T-helper 1 cell (primary cell): ENCODE measurements at places on chromosomes 1 and 21.

- DNase-seq: no peak
Measured at GRCh38 chr1:64496606-64497005, 26.7 kb downstream of the CACHD1 start.

GRCh38 chr1:8152731-8153702 is 126.9 kb upstream of the ERRFI1 start:
- DNase-seq: peak; percentile 76

- DNase-seq: no peak
Measured at GRCh38 chr1:156508205-156508954, 7.8 kb upstream of the MEF2D start.

GRCh38 chr1:165235155-165235776 is 121.2 kb downstream of the LMX1A start:
- no peak for DNase-seq

DNA sequence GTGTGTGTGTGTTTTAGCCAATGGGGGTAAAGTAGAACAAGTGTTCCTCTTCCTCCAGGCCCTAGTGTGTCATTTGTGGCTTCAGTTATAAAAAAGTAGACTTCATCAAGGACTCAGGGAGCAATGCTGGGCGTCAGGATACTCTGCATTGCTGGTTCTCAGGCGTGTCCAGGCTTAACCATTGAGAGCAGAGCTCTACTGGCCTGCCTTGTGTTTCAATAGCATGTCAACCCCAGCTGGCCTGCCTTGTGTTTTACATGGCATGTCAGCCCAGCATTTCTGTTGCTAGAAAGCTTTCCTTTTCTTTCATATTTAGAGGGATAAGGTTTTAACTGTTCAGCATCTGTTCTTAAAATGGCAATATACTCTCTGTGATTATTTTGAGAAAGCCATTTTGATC is 117.6 kb upstream of the TMPRSS15 start:
- DNase-seq: no peak

DNA sequence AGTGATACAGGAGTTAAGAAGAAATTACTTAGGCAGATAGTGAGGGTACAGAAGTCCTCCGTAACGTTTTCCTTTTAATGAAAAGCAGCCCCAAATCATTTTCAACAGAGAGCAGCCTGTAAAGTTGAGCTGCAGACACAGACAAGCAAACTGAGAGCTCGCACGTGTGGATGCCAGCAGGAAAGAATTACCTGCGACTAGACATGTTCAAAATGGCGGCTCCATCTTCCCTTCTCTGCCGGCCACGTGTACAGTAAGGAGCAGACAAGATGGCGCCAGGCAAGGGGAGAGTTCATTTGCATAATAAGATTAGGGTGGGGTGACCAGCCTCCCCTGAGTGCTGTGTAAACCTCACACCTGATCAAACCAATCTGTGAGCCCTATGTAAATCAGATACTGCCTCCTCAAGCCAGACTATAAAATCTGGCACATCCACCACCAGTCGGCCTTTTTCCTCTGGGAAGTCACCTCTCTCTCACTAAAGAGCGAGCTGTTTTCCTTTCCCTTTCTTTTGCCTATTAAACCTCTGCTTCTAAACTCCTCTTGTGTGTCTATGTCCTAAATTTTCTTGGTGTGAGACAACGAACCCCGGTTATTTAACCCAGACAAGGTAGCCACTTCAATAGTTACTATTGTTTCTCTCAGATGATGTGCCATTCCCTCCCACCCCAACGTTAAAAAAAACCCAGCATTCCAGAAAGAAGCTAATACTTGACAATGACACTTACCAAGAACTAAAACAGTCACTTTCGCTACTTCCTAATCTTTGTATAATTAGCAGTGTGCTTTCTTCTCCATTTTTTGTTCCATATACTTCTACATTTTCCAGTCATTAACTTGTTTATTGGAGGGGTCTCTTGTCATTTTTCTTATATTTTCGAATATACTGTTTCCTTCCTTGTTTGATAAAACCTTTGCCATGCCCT is 27.4 kb downstream of the DUSP10 start:
- DNase-seq: no peak

DNA sequence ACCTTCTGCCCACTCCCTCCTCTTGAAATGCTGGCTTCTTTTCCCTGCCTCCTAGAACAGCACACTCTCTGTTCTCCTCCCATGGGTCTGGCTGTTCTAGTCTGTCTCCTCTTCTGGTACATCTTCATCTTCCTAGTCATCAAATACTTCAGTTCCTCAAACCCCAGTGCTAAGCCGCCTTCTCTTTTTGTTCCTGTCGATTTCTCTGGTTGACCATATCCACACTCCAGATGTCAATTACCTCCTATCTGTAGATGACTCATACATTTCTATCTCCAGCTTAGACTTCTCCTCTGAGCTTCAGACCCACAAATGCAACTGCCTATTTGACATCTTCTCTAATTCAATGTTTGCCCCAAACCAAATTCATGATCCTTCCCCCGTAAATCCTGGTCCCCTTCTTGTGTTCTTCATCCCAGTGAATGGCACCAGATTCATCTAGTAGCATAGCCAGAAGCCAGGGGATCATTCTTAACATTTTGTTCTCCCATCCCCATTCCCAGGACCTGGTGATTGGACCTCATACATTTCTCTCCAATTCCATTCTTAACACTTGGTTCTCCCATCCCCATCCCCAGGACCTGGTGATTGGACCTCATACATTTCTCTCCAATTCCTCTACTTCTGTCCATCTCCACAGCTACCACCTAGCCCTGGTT is 35.9 kb downstream of the USP24 start:
- DNase-seq: no peak

- no peak for DNase-seq
Measured at GRCh38 chr1:192565946-192566345, 9.6 kb upstream of the RGS1 start.

DNA sequence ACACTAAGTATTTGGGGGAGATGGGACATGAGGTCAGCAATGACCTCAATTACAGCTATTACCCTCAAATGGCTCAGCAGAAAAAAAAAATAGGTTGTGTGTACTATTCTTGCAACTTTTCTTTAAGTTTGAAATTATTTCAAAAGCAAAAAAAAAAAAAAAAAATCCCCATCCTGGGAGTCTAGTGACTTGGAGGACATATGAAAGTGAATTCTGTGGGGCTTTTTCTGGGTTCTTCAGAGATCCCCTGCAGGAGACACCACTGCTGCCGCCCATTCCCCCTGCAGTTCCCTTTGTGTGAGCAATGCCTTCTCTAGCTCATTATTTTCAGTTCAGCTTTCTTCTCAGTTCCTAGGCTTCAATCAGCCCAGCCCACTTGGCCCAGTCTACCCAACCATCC is 16.7 kb downstream of the HSD11B1 start:
- DNase-seq: no peak

- DNase-seq: no peak
Measured at GRCh38 chr1:205668951-205669340, 11.4 kb downstream of the SLC45A3 start.
